Right ventricle myocardium superior (tissue), 1 donor: ENCODE measurements at places on chromosomes 5 and 9. TPM values are rescaled to one million over a fixed set of nuclear protein-coding genes. Genes with fewer than 3 reads are reported as not detected.

PCDH1 gene
- total RNA-seq, result 15.8 TPM

ACTBL2 gene
- total RNA-seq, result not detected

SLC4A9 gene
- total RNA-seq, result not detected

ZNF608 gene
- 8.6 TPM for total RNA-seq

HK3 gene
- 7.2 TPM for total RNA-seq

PCDHGA12 gene
- 4.9 TPM for total RNA-seq

SLC38A9 gene
- 6.3 TPM for total RNA-seq

CDH6 gene
- 3.1 TPM for total RNA-seq

C1QTNF3 gene
- total RNA-seq, result 0.70 TPM

GRCh38 chr5:143417503-143418139 lies 14.1 kb upstream of the NR3C1 start:
- no peak for DNase-seq

DNA sequence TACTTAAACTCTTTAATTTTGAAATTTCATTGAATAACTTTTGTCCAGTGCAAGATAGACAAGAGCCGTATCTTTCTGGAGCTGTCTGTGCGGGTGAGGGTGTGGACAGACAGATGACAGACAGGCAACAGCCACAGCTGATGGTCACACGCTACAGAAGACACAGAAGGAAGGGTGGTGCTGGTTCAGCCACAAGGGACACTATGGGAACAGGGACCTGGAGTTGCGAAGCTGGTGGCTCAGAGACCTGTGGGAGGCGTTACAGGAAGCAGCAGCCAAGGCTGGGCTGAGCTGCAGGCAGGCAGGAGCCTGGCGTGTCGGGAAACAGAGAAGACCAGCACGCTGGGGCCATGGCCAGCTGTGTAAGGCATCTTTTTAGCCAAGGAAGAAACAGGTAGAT lies 104.4 kb downstream of the WNK2 start:
- DNase-seq, result no peak

DNA sequence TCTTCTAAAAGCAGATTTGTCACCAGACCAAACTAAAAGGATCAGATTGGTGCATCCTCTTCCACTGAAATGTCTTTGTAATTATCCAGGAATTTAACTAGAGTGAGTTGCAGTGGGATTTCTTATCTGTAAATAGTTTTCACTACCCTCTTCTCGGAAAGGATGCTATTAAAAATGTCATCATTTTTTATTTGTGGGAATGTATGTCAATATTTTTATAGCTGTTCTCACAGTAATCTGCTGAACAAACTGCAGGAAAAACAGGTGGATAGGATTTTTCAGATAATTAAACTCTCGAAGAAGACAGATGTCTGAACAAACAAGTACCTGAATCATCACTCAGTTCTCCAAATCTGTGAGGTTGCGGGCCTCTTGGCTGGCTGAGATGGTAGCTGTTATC lies 62.7 kb downstream of the RAB14 start:
- no peak for DNase-seq

GRCh38 chr5:135214897-135215616 lies 181.0 kb upstream of the PITX1 start:
- no peak for DNase-seq

DNA sequence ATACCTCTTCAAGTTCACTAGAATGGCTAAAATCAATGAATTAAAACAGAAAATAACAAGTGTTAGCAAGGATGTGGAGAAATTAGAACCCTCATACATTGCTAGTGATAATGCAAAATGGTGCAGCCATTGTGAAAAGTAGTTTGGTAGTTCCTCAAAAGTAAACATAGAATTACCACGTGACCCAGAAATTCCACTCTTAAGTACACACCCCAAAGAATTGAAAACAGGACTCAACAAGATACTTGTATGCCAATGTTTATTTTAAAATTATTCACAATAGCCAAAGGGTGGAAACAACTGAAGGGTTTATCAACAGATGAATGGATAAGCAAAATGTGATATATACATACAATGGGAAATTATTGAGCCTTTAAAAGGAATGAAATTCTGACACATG lies 70.3 kb downstream of the BARX1 start:
- no peak for DNase-seq

- DNase-seq, result no peak
These were observed 63.4 kb downstream of the AUH start for GRCh38 chr9:91298311-91298710.

GRCh38 chr9:98142925-98143481 lies 24.0 kb upstream of the TRIM14 start:
- no peak for DNase-seq

- DNase-seq, result no peak
These were observed 305.3 kb downstream of the CSNK1G3 start for GRCh38 chr5:123817267-123817666.

- DNase-seq, result no peak
These were observed 77.4 kb upstream of the PPP1R26 start for GRCh38 chr9:135402048-135402738.

DNA sequence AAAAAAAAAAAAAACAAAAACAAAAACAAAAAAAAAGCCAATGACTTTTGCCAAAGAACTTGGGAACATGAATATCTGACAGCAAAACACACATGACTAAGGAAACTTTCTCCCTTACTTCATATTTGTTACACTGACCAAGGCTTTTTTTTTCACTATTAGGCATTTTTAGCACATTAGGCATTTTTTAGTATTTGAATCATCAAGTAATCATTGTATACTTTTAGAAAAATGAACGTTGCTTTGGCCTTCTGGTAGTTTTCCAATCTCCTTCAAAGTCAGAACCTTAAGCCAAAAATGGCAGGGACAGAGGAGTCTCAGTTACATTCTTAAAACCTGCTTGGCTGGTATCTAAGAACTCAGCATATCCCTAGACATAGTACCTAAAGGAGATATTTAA lies 19.3 kb downstream of the NREP start:
- no peak for DNase-seq

- no peak for DNase-seq
These were observed 200.5 kb downstream of the EFNA5 start for GRCh38 chr5:107470295-107470582.

- DNase-seq, result no peak
These were observed 96.8 kb downstream of the OR2K2 start for GRCh38 chr9:111232997-111233790.

GRCh38 chr5:143586781-143587362 lies 183.4 kb upstream of the NR3C1 start:
- no peak for DNase-seq

DNA sequence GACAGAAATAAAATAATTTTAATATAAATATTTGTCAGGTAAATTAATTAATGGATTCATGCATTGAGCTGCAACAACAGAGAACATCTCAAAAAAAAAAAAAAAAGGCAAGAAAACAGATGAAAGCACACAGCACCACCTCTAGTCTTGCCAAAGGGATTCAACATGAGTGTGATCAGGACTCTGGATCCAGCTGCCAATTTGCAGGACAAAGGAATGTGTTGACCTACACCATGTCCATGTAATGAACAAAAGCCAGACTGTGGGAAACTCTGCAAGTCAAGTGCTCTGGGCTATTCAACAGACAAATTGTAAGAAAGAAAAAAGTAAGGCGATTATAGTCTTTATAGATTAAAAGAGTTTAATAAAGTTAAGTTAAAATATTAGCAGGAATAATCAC lies 769.3 kb downstream of the TLR4 start:
- no peak for DNase-seq

GRCh38 chr5:173265433-173265832 lies 30.4 kb upstream of the NKX2-5 start:
- DNase-seq, result peak; percentile 86

DNA sequence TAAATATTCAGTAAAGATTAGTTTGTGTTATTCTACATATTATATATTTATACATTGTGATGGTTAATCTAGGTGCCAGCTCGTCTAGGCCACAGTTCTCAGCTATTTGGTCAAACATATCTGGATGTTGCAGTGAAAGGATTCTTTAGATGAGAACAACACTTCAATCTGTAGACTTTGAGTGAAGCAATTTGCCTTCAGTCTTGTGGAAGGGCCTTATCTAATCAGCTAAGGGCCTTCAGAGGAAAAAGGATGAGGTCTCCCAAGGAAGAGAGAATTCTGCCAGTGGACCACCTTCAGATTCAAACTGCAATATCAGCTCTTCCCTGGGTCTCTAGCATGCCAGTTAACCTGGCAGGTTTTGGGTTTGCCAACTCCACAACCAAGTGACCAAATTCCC lies 112.0 kb downstream of the SH3TC2 start:
- no peak for DNase-seq

GRCh38 chr5:143403334-143403592 lies 223 bp downstream of the NR3C1 start:
- DNase-seq, result no peak

GRCh38 chr5:128662997-128663396 lies 125.0 kb upstream of the FBN2 start:
- no peak for DNase-seq

GRCh38 chr9:27367921-27368315 lies 71.0 kb upstream of the EQTN start:
- no peak for DNase-seq

GRCh38 chr5:77239126-77239741 lies 28.8 kb downstream of the PDE8B start:
- no peak for DNase-seq

- no peak for DNase-seq
These were observed 10.9 kb upstream of the FRMPD1 start for GRCh38 chr9:37639841-37640240.

DNA sequence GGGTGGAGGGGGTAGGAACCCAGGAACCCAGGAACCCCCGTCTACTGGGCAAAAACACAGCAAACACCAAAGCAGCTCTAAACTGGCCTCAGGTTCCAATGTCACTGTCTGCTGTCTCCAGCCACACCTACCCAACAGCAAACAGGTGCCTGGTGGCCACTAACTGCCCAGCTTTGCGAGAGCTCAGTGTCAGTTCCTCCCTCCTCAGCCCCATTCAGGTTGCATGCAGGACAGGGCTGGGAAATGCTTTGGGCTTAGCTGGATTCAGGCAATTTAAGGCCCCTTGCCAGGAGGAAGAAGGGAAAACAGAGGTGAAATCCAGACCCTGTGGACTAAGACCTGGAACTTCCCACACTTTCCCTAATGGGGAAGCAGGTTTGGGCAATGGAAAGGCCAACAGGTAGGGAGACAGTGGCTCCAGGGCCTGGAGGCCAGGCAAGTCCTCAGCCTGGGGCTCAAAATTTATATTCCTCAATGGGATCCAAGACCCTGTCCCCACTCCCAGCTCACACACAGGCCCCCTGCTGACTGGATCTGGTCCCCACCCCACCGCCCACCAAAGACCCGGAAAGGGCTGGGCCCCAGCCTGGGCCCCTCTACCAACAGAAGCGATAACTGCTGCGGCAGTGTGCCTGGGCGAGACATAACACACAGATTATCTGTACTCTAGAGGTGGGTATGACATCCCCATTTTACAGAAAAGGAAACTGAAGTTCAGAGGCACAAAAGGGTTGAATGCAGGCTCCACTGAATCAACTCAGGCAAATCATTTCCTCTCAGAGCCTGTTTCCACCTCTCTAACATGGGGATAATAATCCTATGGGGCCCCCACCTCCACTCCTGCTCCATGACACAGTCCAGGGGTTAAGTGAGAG lies 3.5 kb downstream of the EEIG1 start:
- DNase-seq, result peak; percentile 42

GRCh38 chr9:121115466-121115865 lies 40.7 kb downstream of the CNTRL start:
- no peak for DNase-seq

GRCh38 chr5:143678148-143678905 lies 133.6 kb upstream of the HMHB1 start:
- no peak for DNase-seq

DNA sequence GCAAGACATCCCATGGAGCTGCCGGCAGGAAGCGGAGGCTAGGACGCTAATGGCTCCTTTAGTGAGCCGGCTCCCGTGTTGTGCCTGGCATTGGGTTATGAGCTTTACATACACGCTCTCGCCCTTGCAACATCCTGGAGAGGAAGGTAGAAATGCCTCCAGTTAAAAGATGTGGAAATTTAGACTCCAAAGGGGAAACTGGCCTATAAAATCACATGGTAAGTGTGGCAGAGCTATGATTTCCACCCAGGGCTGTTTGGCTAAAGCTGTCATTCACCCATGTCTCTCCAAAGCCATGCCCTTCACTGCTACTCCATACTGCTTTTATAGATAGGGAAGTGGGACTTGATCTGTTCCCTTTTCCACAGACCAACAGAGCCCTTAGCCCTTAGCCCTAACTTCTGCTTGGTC lies 5.2 kb downstream of the GM2A start:
- no peak for DNase-seq

DNA sequence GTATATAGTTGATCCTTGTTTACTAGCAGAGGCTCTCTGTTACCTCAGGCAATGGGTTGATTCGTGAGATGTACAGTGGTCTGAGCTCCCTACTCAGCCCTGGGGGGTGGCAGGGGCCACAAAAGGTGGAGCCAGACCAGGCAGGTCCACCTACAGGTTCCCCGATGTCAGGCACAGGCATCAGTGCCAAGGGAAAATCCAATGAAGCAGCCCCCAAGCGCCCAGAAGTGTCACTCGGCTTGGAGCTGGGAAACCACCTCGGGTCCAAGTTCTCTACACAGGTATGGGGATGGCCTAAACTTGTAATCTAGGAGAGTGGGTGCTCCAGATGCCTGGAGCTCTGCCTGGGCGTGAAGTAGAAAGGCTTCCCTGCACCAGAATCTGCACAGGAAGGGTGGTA lies 188.8 kb downstream of the KIAA0825 start:
- DNase-seq, result no peak

DNA sequence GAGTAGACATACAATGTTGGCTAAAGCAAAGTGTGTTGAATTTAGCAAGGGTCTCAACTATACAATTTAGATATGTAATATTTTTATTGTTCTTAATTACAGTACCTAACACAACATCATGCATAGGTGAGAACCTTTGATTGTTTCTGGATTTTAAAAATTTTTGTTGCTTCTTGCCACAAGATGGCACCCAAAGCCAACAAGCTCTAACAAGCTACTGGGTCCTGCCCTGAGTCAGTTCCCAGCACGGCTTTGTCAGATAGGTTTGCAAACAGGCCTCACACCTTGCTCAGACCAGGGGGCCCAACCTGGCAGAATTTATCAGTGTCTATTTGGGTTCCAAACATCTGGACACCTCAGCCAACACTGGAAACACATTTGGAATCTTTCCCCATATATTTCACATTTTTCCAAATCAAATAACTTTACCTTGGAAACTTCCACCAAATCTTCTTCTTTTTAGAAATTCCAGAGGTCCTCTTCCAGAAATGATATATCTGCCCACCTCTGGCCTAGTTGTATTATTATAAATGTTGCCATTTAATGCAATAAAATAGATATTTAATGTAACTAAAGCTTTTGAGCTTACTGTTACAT lies 49.5 kb upstream of the EGFLAM start:
- DNase-seq, result no peak
